ENCODE measurements at places on chromosomes 6 and 20.

- no peak for DNase-seq
Measured at GRCh38 chr6:150547502-150548222, 52.0 kb upstream of the PLEKHG1 start.

DNA sequence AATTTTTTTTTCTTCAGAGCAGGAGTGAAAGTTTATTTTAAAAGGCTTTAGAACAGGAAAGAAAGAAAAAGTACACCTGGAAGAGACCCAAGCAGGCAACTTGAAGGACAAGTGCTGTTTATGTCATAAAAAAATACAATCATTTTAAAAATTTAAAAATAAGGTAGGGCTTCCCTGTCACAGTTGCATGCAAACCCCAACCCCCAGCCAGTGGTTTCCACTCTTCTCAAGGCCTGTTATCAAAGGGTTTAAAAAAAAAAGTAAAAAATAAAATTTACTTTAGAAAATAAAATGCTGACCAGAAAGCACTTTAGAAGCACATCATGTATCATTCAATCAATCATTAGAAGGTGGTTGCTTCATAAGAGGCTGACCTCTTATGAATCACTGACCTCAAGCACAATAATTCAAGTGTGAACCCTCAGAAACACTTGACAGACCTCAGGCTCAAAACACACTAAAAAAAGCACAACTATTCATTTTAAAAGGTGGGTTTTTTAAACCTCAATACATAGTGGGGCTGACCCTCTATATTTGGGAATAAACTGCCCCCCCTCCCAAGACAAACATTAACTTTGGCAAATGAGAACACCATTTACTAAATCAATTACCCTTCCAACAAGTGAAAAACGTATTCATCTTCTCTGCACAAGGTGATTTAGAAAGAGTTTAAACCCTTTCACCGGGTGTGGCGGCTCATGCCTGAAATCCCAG, 15.6 kb downstream of the ILRUN start:
- no peak for DNase-seq

DNA sequence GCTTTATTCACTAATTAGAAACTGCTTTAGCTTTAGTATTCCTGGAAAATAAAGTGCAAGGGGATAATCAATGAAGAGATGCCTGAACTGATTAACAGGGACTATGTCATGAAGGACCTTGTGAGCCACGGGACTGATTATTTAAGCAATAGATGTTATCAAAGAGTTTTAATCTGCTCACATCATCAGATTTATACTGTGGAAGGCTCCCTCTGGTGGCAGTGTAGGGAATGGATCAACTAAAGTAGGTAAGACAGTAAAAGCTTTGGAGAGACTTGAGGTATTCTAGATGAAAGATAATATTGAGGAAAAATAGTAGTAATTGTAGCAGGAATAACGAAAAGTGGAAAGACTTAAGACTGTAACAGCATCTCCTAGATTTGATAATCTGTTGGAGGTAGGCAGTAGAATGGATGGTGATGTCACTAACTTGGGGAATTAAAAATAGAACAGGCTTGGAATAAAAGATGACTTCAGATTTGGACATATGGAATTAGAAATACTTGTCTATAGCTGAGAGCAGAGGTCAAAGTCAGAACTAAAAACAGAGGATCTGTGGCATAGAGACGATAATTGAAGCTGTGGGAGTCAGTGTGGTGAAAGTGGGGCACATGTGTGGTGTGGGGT, 80.3 kb upstream of the HTR1E start:
- DNase-seq, result no peak

- no peak for DNase-seq
Measured at GRCh38 chr6:168050881-168051586, 28.0 kb downstream of the FRMD1 start.

DNA sequence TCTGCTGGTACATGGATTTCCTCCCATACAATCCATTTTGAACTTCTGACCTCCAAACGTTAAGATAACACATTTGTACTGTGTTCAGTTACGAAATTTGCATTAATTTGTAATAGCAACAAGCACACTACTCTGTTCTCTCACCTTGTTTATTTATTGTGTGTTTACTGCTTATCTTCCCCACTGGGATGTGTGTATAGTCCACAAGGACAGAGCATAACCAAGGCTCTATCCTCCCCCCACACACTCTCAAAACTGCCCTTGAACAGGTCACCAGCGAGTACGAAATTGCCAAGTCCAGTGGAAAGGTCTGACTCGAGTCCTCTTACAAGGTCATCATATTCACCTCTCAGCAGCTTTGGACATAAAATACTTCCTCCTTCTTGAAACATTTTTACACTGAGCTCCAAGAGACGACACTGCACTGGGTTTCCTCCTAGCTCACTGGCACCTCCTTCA, 18.6 kb downstream of the ADTRP start:
- DNase-seq, result no peak

GRCh38 chr20:36384022-36384619, 78.0 kb downstream of the DLGAP4 start:
- DNase-seq, result peak; percentile 47

GRCh38 chr20:57835074-57835452, 125.2 kb upstream of the PMEPA1 start:
- no peak for DNase-seq

DNA sequence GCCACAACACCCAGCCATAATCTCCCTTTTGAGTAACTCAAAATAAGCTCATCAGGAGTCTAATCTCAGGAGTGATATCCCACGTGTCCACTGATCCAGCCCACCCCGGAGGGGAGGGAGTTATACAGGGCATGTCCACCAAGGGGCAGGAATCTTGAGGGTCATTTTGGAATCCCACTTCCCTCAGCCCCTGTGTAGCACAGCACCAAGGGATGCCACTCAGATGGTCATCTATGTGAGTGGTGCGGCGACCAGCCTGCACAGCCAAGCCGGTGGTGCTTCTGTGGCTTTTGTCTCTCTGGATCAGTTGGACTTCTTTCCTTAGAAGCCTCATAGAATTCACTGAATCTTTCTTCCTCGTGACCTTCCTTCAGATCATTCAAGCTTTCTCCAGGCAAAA, 11.0 kb upstream of the BCAS4 start:
- no peak for DNase-seq

DNA sequence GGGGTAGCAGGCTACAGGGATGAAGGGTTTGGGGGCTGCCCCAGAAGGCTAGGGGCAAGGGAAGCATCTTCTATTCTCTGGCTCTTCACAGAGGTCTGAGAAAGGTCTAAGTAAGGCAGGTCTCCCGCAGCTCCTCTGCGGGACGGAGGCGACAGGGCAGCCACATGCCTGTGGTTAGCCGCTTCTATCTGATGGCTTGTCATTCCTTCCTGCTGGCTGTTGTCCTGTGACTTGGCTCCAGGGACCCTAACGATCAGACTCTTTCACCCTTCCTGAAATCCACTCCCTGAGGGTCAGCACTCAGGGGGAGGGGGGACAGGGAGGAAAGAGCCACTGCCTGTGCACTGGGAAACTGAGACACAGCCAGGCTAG, 673 bp downstream of the CST7 start:
- no peak for DNase-seq

- no peak for DNase-seq
Measured at GRCh38 chr6:41728073-41728936, 7.1 kb downstream of the TFEB start.

DNA sequence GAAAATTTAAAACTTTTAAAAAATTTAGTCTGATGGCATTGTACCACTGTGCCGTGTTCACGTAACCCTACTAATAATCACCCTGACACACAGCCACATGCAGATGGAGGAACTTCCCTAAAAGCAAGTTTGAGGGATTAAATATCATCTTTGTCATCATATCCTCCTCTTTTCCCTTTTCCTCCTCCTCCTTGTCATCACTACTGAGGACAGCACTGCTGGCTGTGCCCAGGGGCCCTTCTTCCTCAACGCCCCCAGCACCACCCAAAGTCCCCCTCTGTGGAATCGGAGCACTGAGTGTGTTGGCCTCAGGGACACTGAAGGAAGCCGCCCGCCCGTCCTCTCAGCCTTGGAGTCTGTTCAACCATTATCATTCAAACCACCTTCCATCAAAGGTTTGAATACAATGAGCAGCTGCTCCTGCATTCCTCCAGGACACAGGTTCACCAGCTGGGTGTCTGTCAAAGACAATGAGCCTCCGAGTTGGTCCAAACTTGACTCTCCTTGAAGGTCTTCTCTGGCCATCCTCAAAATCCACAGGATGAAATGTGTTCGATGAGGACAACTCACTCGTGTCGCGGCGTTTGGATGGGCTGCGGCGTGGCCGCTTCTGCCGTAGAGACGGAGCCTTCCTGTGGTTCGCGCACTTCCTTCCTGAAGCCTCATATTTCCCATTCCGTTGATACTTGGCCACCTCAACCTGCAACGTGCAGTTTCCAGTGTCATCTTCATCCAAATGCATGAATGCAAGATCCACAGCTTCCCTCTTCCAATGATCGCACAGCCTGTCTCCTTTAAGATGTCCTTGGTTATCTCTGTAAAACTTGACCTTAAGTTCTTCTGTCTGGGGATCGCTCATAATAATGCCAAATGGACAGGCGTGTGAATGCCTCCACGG, 23.3 kb downstream of the NQO2 start:
- DNase-seq, result no peak

- DNase-seq, result no peak
Measured at GRCh38 chr6:133218852-133219251, 22.3 kb upstream of the EYA4 start.

DNA sequence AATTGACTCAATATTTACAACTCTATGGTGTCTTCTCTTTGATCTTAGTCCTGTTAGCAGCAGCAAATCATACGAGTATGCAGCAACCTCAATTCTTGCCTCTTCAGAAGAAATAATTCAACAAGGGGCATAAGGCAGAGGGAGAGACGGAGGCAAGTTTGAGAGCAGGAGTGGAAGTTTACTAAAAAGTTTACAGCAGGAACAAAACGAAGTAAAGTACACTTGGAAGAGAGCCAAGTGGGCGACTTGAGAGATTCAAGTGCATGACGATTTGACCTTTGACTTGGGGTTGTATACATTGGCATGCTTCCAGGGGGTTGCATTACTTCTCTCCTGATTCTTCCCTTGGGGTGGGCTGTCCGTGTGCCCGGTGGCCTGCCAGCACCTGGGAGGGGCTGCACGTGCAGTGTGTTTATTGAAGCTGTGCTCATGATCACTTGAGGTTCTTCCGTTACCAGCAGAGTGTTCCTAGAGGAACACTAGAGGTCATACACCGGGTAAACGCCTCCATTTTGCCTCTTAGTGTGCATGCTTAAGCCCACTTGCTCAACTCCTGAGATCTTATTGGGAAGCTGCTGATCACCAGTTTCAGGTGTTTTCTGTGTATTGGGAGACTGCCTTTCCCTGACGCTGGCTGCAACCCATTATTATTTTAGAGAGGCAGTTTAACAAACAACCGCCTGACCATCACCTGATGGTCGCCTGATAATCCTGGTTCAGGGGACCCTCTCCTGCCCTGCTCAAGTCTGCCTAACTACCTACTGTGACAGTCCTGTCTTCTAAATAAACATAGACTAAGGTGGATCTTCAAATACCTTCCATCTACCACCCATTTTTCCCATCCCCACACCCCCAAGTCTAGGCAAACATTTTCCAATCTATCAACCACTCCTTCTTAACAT, 172.4 kb upstream of the MYLIP start:
- DNase-seq, result no peak

GRCh38 chr6:34602318-34603111, 46.4 kb upstream of the SPDEF start:
- no peak for DNase-seq

DNA sequence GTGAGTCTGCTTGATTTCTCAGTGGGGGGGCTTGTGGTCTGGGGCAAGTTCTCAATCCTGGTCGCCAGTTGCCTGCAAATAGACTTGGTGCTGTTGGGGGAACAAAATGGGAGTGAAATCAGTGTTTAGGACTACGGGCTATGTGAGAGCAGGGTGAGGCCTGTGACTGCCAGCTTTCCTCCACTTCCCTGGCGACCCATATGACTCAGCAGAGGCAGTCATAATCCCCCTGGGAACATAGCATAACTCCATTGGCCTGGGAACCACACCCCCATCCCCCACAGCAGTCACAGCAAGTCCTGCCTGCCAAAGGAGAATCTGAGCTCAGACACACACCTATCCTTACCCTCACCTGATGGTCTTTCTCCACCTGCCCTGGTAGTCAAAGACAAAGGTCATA, 387.9 kb downstream of the LMBRD1 start:
- DNase-seq, result no peak

DNA sequence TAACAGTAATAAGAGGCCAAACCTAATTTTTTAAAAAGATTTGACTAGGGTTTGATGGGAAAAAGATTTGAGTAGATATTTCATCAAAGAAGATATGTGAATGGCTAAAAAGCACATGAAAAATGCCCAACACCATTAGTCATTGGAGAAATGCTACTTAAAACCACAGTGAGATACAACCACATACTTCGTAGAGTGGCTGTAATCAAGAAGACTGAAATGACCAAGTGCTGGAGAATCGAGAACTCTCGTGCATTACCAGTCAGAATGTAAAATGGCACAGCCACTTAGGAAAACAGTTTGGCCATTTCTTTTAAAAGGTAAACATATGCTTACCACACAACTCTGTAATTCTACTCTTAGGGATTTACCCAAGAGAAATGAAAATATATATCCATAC, 175.5 kb downstream of the EYA2 start:
- no peak for DNase-seq

- DNase-seq, result no peak
Measured at GRCh38 chr6:22657352-22657980, 88.1 kb downstream of the HDGFL1 start.

DNA sequence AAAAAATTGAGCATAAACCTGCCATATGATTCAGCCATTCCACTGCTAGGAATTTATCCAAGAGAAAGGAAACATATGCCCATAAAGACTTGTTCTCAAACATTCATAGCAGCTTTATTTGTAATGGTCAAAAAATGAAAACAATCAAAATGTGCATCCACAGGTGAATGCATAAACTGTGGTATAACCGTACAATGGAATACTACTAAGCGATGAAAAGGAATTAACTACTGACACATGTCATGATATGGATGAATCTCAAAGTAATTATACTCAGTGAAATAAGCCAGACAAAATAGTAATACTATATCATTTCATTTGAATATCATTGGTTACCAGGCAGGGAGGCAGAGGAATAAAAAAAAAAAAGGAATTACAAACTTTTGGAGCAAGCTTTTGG, 25.8 kb upstream of the BRPF3 start:
- no peak for DNase-seq

- no peak for DNase-seq
Measured at GRCh38 chr6:32131439-32131948, 1.4 kb upstream of the FKBPL start.

DNA sequence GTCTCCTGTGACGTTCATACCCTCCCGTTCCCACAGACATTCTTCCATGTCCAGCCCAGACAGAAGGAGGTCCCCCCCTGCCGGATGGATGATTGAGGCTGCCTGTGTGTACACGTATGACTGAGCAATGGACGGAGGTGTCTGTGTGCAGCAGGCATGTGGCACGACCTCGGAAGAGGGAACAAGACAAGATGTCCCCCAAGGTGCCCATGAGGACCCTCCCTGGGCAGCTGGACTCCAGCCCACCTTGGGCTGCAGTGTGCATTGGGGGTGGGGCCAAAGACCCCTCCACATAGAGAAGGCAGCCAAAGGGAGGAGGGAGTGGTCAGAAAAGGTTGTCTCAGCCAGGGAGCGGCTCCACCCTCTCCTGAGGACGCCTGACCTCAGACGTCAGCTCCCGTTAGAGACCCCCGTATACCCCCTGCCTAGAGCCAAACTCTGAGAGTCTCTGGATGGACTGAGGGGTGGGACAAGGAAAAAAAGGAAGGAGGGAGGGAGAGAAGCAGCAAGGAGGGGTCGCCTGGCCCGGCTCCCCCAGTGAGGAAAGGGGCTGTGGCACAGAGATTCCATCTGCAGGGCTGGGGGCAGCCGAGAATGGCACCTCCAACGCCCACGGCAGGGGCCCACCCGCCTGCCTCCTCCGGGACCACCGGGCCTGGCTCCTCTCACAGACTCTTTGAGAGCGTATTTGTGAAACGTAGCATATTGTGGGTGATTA, 92.9 kb upstream of the BHLHE23 start:
- no peak for DNase-seq

Data from left hindlimb (tissue), 1 donor.